Left ventricle myocardium inferior (tissue), 1 donor: ENCODE measurements at places on chromosomes 7 and 10. TPM values are rescaled to one million over a fixed set of nuclear protein-coding genes. Genes with fewer than 3 reads are reported as not detected.

GRCh38 chr10:78742730-78743615 lies 325.8 kb upstream of the ZMIZ1 start:
- no peaks in the 10 kb centered on the region for H3K27me3 ChIP-seq
- H3K4me3 ChIP-seq: no peak overlapping the region
- H3K36me3 ChIP-seq: no peaks in the 10 kb centered on the region
- peaks cover 82% of the 10 kb centered on the region for H3K4me1 ChIP-seq
- DNase-seq: no peak
- H3K27ac ChIP-seq: peak overlapping the region; percentile 67

DNA sequence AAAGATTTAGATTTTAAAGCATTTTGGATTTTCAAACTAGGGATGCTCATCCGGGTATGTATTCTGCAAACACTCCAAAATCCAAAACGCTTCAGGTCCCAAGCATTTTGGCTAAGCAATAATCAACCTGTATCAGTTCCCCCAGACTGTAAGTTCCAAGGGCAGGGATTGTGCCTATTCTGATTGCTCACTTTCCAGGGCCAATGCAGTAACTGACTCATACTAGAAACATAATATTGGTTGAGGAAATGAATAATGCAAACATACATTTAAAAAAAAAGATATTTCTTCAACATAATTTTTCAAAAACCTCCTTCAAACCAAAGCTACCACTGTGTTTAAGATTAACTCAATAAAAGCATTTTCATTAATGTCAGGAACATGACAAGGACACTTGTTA lies 69.5 kb downstream of the HIBADH start:
- H3K27ac ChIP-seq: no peak overlapping the region
- no peak overlapping the region for H3K4me3 ChIP-seq
- H3K27me3 ChIP-seq: no peaks in the 10 kb centered on the region
- DNase-seq: no peak
- no peaks in the 10 kb centered on the region for H3K36me3 ChIP-seq

DNA sequence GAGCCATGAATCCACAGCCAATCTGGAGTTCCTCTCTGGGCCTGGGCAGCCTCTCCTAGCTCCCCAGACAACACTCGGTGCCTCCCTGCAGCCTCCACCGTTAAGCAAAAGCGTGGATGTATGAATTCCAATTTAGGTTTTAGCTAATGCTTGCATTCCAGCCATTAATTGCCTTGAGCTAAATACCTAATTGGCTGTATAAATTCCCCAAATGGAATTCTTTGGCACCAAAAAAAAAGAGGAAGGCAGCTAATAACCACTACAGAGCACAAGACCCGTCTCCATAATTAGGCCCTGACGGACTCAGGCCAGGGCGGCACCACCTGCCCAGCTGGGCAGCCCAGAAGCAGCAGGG lies 140.5 kb downstream of the PTPRN2 start:
- H3K36me3 ChIP-seq: no peaks in the 10 kb centered on the region
- no peak for DNase-seq
- H3K4me3 ChIP-seq: no peak overlapping the region
- H3K4me1 ChIP-seq: no peaks in the 10 kb centered on the region
- peaks cover 68% of the 10 kb centered on the region for H3K27me3 ChIP-seq

The IL2RA gene
- 2.3 TPM for total RNA-seq

DNA sequence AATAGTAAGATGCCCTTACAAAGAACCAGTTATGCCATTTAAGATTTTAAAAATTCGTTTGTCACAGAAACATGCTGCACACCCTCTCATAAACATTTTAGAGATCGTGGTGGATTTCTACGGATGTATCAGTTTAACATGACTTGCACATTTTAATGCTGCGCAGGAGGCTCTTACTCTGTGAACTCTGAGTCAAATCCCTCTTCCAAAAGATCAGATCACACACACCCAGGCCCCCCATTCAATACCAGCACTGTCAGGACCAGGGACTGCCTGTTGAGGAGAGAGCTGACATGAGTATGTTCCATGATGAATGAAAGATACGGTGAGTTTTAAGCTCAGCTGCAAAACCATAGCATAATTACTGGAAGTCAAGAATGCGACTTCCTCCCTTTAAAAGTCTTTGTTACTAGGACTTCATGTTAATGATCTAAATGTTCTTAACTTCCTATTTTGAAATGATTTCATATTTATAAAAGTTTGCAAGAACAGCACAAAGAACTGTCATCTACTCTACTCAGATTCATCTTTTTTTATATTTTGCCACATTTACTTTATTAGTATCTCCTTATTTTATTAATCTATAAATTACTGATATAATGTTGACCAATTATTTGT lies 500.2 kb downstream of the GLRX3 start:
- no peaks in the 10 kb centered on the region for H3K4me1 ChIP-seq
- no peak for DNase-seq
- no peaks in the 10 kb centered on the region for H3K36me3 ChIP-seq
- H3K4me3 ChIP-seq: no peak overlapping the region
- no peak overlapping the region for H3K27ac ChIP-seq

The CDHR1 gene
- total RNA-seq: 0.41 TPM

The TLX1 gene
- total RNA-seq: not detected

DNA sequence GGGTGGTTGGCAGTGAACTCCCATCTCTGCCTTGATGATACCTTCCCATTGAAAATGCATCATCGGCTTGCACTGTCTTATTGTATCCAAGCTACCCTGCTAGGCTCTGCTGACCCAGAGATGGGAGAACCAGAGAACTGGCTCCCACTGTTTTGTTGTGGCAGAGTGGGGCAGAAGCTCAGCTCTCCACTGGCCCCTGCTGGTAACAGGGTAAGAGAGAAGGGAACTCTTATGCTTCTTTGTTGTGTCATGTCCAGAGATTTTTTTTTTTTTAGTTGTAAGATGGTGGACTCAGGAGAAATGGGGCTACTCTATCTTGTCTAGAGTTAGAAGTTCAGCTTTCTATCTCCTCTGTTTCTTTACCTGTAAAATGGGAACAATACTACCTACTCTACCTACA lies 100.5 kb upstream of the SDK1 start:
- H3K36me3 ChIP-seq: no peaks in the 10 kb centered on the region
- DNase-seq: no peak
- H3K27me3 ChIP-seq: no peaks in the 10 kb centered on the region
- no peak overlapping the region for H3K27ac ChIP-seq

DNA sequence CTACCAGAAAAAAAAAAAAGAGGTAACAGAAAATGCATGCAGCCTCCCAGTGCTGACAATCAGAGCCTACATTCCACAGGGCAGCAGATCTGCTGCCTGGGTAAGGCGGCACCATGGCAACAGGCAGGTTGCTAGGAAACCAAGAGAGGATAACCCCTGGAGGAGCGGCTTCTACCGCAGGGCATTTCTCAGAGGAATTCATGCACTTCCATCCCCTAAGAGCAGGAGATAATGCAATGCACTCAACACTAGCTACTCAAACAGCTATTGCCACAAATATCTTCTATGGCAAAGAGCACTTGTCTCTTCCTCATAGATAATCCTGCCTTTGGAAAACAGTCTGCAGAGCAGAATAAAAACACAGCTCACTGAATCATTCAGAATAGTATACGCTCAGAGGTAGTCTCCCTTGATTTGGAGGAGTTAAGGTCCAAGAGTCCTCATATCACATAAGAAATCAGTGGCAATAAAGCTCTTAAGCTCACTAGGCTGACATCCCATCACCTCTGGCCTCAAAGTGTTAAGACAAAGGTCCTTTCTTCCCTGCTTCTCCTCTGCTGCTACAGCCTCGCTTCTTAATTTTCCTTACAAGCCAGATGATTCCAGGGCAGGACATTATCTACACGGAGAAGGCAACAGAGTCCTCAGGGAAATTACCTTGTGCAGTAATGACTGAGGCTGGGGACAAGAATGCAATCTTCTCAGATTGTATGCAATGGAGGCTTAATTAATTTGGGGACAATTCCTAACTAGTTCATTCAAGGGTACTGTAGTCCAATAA lies 10.7 kb downstream of the PSAP start:
- DNase-seq: peak; percentile 68
- peaks cover 100% of the 10 kb centered on the region for H3K4me1 ChIP-seq
- peak overlapping the region; percentile 84 for H3K27ac ChIP-seq
- no peaks in the 10 kb centered on the region for H3K36me3 ChIP-seq

GRCh38 chr10:126736142-126736541 lies 65.6 kb upstream of the C10orf90 start:
- DNase-seq: no peak
- no peak overlapping the region for H3K4me3 ChIP-seq
- H3K27me3 ChIP-seq: peaks cover 51% of the 10 kb centered on the region
- no peaks in the 10 kb centered on the region for H3K36me3 ChIP-seq
- peaks cover 5% of the 10 kb centered on the region for H3K4me1 ChIP-seq
- H3K27ac ChIP-seq: no peak overlapping the region

- H3K4me1 ChIP-seq: no peaks in the 10 kb centered on the region
- no peak overlapping the region for H3K27ac ChIP-seq
- no peak for DNase-seq
- no peaks in the 10 kb centered on the region for H3K36me3 ChIP-seq
- H3K4me3 ChIP-seq: no peak overlapping the region
- peaks cover 8% of the 10 kb centered on the region for H3K27me3 ChIP-seq
These were observed 156.2 kb downstream of the GRID1 start for GRCh38 chr10:86210416-86210815.

DNA sequence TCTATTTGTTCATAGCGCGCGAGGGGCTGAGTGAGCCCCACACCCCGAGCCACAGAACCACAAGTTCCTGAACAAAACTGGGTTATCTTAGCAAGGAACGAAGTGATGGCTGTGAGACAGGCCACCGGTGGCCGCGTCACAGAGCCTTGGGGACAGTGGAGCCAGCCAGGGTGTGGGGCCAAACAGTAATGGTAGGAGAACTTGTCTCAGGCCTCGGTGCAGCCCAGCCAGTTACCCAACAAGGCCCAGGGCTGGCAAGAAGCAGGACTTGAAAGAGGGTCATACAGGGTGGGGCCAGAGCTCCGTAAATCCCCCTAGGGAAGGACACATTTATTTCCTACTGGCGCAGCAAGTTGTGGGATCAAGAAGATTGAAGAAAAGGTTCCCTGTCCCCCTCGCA lies 39.4 kb upstream of the TNS3 start:
- H3K4me1 ChIP-seq: peaks cover 27% of the 10 kb centered on the region
- H3K4me3 ChIP-seq: no peak overlapping the region
- H3K36me3 ChIP-seq: no peaks in the 10 kb centered on the region

DNA sequence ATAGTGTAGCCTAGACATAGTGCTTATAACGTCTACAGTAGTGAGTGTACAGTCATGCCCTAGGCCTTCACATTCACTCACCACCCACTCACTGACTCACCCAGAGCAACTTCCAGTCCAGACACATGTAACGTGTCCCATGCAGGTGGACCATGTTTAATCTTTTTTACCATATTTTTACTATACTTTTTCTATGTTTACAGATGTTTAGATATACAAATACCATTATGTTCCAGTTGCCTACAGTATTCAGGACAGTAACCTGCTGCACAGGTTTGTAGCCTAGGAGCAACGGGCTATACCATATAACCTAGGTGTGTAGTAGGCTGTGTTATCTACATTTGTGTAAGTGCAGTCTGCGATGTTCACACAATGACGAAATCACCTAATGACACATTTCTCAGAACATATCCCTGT lies 11.0 kb downstream of the MPP7 start:
- H3K4me3 ChIP-seq: no peak overlapping the region
- no peaks in the 10 kb centered on the region for H3K36me3 ChIP-seq
- no peak overlapping the region for H3K27ac ChIP-seq
- H3K27me3 ChIP-seq: no peaks in the 10 kb centered on the region
- H3K4me1 ChIP-seq: peaks cover 31% of the 10 kb centered on the region
- DNase-seq: no peak

- no peak overlapping the region for H3K4me3 ChIP-seq
- no peak overlapping the region for H3K27ac ChIP-seq
- no peaks in the 10 kb centered on the region for H3K27me3 ChIP-seq
- H3K4me1 ChIP-seq: no peaks in the 10 kb centered on the region
- H3K36me3 ChIP-seq: no peaks in the 10 kb centered on the region
These were observed 138.9 kb downstream of the MAD1L1 start for GRCh38 chr7:2093843-2094220.

DNA sequence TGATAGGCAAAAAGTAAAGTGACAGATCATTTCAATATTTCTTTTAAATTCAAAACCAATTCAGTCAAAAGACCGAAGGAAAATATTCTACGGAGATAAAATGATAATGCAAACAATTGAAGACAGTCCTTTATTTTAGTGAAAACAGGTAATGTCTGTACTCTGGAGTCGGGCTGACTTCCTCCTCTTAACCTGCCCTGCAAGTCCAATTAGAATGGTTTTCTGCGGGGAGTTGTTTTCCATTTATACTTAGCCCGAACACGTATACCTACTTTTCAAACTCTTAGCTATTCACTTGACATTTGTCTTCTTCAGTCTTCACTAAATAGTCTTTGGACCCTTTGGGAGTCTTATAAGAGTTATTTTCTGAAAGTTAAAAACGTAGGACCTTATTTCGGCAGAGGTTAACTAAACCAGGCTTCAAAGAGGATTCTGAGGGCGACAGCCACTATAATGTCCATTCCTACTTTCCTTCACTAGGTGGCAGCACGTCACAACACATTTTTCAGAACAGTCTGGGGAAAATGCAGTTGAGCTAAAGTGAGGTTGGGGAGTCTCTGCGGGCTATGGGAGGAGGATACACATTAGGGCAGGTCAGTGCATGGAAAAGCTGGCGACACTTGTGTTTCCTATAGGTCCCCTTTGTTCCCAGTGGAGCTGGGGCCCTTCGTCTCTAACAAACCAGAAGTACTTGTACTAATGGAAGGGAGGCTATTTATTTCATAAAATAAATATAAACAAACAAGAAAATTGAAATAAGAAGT lies 472.0 kb downstream of the KCNMA1 start:
- H3K4me3 ChIP-seq: no peak overlapping the region
- no peak for DNase-seq
- peaks cover 4% of the 10 kb centered on the region for H3K4me1 ChIP-seq
- no peak overlapping the region for H3K27ac ChIP-seq
- H3K27me3 ChIP-seq: peaks cover 39% of the 10 kb centered on the region

- H3K4me3 ChIP-seq: no peak overlapping the region
- no peak for DNase-seq
- no peak overlapping the region for H3K27ac ChIP-seq
- peaks cover 54% of the 10 kb centered on the region for H3K4me1 ChIP-seq
- H3K27me3 ChIP-seq: no peaks in the 10 kb centered on the region
These were observed 2.9 kb upstream of the RABGEF1 start for GRCh38 chr7:66737667-66738066.

GRCh38 chr10:130140425-130140824 lies 4.2 kb downstream of the GLRX3 start:
- peaks cover 5% of the 10 kb centered on the region for H3K36me3 ChIP-seq
- no peak overlapping the region for H3K27ac ChIP-seq
- H3K4me3 ChIP-seq: no peak overlapping the region
- no peak for DNase-seq
- peaks cover 76% of the 10 kb centered on the region for H3K4me1 ChIP-seq

- no peak for DNase-seq
- H3K4me3 ChIP-seq: no peak overlapping the region
- peaks cover 6% of the 10 kb centered on the region for H3K27me3 ChIP-seq
These were observed 5.7 kb downstream of the AUTS2 start for GRCh38 chr7:69603937-69604494.

- no peaks in the 10 kb centered on the region for H3K36me3 ChIP-seq
- no peak overlapping the region for H3K4me3 ChIP-seq
- H3K4me1 ChIP-seq: peaks cover 9% of the 10 kb centered on the region
These were observed 42.7 kb downstream of the FAM107B start for GRCh38 chr10:14731875-14732512.

GRCh38 chr10:84291384-84291783 lies 37.0 kb upstream of the CCSER2 start:
- DNase-seq: no peak
- no peaks in the 10 kb centered on the region for H3K36me3 ChIP-seq
- H3K27me3 ChIP-seq: peaks cover 5% of the 10 kb centered on the region
- H3K27ac ChIP-seq: no peak overlapping the region
